ENCODE measurements at places on chromosomes 16 and 17.
A peak's percentile ranks its signal among the peaks of the same experiment; 100 is the strongest.

GRCh38 chr17:44118427-44119050, 4.9 kb downstream of the HDAC5 start:
- DNase-seq: no peak

DNA sequence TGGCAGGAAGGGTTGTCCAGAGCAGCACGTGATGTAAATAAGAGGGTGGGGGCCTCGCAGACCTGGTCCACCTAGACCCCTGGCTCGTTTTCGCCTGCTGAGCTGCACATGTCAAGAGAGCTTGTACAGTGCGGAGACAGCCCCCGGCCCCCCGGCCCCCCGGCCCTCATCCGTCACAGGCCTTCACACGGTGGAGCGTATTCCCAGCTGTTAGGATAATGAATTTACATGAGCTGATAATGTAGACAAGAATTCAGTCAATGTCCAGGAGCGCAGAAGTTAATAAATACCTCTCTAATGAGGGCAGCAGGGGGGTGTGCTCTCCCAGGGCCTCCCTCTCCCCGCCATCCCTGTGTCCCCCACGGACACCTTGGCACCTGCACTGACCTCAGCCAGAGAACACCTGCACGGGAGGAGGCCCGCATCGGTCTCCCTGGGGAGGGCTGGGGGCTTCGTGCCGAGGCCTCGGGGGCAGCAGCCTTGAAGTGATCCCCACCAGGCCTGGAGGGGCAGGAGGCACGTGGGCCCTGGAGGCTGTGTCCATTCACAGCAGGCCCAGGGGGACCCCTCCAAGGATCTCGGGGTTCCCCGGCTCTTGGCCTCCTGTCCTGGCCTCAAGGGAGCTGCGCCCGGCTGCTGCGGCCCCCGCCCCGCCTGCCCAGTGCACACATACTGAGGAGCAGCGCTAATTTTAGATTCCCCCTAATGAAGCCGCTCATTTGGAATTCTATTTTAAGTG, 14.6 kb downstream of the GSE1 start:
- no peak for DNase-seq

DNA sequence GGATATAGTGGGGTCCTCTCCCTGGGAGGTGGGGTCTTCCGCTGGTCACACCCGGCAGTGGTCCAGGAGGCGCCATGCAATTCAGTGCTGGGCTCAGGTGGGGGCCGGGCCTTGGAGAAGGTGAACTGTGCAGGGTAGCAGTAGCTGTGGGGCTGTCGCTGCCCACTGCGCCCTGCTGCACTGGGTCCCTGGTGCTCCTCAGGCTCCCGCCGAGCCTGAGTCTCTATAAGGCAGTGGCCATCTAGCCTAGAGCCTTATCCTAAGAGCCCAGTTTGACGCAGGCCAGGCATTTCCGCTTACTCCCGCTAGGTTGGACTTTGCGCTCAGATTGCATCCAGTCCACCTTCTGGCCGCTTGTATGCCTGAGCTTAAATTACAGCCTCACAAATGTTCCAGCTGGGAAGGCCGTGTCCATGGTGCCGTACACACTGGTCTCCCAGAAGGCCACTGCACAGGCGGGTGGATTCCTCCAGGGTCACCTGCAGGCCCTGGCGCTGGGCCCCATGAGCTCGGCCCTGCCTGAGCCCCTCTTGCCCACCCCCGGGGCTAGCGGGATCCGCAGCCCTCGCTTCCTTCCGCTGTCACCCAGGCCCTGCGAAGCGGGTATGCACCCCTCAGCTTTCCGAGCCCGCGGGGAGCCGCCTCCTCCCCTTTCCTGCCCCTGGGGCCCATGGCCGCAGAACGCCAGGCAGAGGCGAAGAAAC, 1762.2 kb downstream of the TP53TG3F start:
- DNase-seq: no peak

DNA sequence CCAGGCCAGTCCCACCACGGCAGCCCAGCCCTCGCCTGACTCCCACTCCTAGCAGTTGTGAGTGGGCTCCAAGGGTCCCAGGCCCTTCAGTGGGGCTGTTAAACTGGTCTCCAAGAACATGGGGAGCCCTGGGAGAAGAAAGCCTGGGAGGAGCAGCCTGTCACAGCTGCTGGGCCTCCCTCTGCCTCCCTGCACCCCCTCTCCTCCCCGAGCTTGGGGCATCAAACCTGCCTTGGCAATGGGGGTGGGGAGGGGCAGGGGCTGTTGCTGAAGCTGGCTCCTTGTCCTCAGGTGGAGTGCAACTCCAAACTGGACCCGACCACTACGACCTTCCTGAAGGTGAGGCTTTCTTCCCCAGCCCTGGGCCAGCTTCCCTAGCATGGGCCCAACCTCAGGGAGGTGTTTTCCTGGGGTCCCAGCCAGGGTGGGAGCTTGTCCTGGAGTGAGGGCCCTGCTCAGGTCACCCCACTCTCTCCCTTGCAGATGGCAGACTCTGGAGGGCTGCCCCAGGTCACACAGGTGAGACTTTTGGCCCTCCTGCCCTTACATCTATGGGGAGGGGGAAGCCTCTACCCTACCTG, 6.6 kb upstream of the SETD6 start:
- no peak for DNase-seq

DNA sequence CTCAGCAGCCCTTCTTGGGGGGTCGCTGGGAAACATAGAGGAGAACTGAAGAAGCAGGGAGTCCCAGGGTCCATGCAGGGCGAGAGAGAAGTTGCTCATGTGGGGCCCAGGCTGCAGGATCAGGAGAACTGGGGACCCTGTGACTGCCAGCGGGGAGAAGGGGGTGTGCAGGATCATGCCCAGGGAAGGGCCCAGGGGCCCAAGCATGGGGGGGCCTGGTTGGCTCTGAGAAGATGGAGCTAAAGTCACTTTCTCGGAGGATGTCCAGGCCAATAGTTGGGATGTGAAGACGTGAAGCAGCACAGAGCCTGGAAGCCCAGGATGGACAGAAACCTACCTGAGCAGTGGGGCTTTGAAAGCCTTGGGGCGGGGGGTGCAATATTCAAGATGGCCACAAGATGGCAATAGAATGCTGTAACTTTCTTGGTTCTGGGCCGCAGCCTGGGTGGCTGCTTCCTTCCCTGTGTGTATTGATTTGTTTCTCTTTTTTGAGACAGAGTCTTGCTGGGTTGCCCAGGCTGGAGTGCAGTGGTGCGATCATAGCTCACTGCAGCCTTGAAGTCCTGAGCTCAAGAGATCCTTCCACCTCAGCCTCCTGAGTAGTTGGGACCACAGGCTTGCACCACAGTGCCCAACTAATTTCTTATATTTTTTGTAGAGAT, 3.4 kb downstream of the STH start:
- DNase-seq: peak; percentile 68

DNA sequence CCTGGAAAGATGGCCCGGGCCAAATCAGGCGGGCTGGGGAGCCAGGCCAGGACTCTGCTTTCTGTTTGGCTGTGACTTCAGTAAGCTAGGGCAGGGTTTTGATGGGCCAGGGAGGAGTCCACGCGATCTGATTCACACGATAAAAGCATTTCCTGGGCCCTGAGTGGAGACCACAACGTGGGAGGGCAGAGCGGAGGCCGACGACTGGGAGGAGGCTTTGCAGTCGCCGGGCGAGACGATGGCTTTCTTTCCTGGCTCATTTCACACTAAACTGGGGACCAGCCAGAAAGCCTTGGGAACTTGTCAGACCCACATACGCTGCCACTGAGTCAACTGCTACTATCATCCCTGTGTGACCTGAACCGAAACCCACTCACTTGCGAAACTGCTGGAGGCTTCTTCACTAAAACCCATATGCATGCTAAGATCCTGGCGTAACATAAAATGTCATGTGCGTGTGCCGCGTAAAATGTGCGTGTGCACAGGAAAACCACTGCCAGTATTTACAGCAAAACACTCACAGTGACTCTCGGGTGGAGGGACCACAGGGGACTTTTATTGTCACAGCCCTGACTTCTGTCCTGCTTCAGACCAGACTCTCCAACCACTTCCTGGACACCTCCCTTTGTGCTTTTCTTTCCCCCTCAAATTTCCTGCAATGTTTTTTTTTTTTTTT, 14.2 kb upstream of the RHBDF2 start:
- DNase-seq: no peak

DNA sequence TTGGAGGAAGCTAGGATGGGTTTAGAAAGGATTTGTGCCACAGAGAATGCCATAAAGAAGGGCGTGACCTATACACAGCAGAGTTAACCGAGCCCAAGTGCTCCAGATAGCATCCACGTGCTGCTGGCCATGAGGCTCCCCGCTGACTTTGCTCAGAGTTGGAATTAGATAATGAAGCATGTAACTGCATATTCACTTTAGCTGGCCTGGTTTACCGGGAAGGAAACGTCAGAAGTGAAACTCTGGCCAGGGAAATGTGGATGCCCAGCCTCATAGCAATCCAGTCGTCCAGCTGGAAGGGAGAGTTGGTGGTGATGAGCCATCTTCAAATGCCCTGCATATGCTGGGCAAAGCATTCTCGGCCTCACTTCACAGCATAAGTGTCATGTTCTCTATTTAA, 6.1 kb downstream of the KRT35 start:
- no peak for DNase-seq

DNA sequence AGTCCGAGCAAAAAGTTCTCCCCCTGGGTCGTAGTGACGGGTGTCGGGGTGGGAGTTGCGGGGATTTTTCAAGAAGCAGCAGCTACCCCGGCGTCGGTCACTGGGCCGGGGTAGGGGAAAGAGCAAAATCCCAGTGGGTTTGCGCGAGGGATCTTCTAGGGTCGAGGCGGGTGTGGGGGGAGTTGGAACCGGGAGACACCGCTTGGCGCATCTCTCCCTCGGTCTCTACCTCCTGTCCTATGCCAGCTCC, 2.3 kb upstream of the UBTF start:
- DNase-seq: no peak

GRCh38 chr17:15250135-15250860, 14.8 kb downstream of the PMP22 start:
- no peak for DNase-seq

DNA sequence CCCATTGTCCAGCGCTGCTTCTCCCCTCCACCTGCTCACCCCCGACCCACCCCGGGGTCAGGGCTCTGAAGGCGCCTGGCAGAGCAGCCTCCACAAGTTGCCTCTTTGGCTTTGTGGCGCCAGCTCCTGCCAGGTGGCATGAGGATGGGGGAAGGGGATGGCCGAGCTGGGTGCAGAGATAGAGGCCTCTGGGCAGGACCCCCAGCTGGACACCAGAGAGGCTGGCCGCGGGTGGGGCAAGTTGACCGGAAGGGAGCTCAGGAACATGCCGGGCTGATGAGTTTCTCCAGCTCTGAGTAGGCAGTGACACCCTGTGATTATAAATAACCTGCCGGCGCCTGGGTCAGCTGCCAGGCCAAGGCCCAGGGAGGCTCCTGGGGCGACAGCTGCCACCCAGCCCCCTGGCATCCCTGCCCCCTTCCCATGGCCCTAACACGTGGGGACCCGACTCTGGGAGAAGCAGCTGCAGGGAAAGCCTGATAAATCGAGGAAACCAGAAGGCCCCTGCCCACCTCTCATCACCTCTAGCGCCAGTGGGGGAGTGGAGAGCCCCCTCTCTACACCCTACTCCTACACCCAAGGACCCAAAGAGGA, 729 bp downstream of the P2RX5 start:
- DNase-seq: no peak

DNA sequence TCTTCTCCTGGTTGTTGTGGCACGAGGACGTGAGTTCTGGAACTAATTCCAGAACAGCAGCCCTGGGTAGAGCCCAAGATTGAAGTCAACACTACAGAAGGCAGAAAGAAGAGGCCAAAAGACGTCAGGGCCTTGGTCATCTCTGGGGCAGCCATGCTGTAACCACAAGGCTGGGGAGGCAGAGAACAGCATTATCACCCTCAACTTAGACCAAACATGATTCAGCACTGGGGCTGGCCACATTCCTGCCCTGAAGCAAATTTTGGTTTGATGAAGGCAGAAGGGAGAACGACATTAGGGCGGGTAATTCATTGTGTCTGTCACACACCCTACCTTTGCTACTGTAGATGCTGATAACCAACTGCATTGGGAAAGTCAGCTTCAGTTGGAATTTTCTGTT, 9.7 kb upstream of the ALOX15B start:
- no peak for DNase-seq

GRCh38 chr16:54093281-54093680, 193.3 kb downstream of the IRX3 start:
- DNase-seq: no peak

- DNase-seq: no peak
Observed at GRCh38 chr17:33263396-33263795, 29.7 kb downstream of the ASIC2 start.

DNA sequence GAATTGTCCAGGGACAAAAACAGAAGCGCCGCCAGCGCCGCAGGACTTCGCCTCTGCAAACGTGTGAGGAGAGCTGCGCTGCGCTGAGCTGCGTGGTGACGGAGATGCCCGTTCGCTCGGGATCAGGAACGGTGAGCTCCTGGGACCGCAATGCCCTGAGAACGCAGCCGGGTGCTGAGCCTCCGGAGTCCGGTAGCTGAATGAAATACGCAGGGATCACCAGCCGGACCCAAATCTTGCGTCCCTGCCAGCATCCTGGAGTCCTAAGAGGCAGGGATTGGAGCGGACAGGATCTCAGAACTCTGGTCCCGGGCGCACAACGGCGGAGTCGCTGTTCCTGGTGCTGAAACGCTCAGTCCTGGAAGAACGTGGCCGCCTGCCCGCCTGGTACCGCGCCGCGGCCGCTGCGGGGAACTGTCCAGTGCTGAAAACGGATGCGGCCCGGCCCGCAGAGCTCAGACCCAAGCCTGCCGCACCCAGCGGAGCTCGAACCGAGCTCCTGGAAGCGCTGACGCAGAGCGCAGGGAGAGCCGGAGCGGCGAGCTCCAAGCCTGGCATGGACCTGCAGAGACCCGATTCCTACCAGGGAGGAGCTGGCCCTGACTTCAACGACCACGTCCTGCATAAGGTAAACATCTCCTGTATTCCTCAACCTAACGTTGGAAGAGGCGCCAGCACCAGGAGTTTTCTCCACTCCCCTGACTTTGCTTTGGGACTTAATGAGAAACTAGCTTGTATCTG, 41.5 kb downstream of the CD300LF start:
- DNase-seq: peak; percentile 79

GRCh38 chr16:77951788-77952187, 70.6 kb upstream of the CLEC3A start:
- no peak for DNase-seq

- DNase-seq: no peak
Observed at GRCh38 chr16:86048221-86048620, 149.3 kb downstream of the IRF8 start.

- no peak for DNase-seq
Observed at GRCh38 chr17:31841850-31842194, 17.2 kb downstream of the COPRS start.

- no peak for DNase-seq
Observed at GRCh38 chr16:11147033-11147753, 108.8 kb downstream of the SOCS1 start.

DNA sequence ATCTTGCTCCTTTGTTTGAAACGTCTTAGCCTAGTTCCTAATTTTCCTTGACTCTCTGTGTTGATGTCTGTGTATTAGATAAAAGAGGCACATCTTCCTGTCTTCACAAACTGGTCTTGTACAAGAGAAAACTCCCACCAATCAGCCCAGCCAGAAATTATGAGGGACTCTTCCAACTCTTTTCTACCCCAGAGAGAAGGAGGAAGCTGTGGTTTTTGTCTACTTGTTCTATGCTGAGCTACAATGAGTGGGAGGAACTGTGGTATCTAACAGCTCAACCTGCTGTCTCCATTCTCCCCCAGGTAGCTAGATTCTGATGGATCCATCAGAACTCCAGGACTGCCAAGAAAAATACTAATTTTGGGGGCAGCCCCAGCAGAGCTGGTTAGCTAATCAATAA, 392.5 kb downstream of the HS3ST3B1 start:
- no peak for DNase-seq

GRCh38 chr17:68142595-68142994, 105.2 kb upstream of the AMZ2 start:
- no peak for DNase-seq
